ENCODE measurements at places on chromosomes 7 and 10. TPM values are rescaled to one million over a fixed set of nuclear protein-coding genes. Genes with fewer than 3 reads are reported as not detected.

Gene GNGT1
- total RNA-seq, result not detected

Gene CDC14C
- total RNA-seq, result not detected

Gene PDE6C
- total RNA-seq, result not detected

Gene HOXA5
- 0.97 TPM for total RNA-seq

Gene ASIC3
- 5.2 TPM for total RNA-seq

Gene PLEKHS1
- total RNA-seq, result 0.15 TPM

Gene PTF1A
- total RNA-seq, result not detected

Gene SCIN
- 1.8 TPM for total RNA-seq

Gene HYAL4
- total RNA-seq, result 0.20 TPM

- no peak overlapping the region for H3K27ac ChIP-seq
- no peak for DNase-seq
- H3K27me3 ChIP-seq, result no peaks in the 10 kb centered on the region
- H3K4me3 ChIP-seq, result no peak overlapping the region
- no peaks in the 10 kb centered on the region for H3K36me3 ChIP-seq
These were observed 120.8 kb downstream of the NRCAM start for GRCh38 chr7:108335269-108335918.

- DNase-seq, result no peak
- H3K27ac ChIP-seq, result no peak overlapping the region
- no peaks in the 10 kb centered on the region for H3K36me3 ChIP-seq
- no peaks in the 10 kb centered on the region for H3K27me3 ChIP-seq
These were observed 41.1 kb downstream of the RASGEF1A start for GRCh38 chr10:43225787-43226153.

DNA sequence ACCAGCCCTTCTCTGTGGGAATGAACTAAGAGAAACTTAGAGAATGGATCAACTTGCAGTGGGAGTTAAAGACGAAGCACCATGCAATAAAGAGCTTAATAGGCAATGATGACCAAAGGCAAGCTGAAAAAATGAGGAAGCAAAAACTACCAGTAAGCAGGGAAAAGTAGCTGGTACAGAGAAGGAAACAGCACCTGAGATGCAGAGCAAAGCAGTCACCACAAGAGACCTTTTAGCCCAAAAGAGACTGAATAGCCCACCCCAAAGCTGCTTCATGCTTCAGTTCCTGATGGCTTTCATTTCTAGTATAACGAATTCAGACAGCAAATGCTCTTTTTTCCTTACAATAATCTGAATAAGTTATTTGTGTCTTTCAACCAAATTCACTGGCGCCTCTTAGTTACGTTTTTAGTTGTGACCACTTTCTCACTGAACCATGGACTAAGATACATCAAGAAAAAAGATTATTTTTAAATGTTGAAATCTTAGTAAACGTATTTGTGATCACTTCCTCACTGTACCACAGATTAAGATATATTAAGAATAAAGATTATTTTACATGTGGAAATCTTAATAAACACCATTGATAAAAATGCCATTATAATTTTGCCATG is 76.0 kb downstream of the USP6NL start:
- peaks cover 4% of the 10 kb centered on the region for H3K4me1 ChIP-seq
- H3K36me3 ChIP-seq, result no peaks in the 10 kb centered on the region
- no peaks in the 10 kb centered on the region for H3K27me3 ChIP-seq
- H3K4me3 ChIP-seq, result no peak overlapping the region
- H3K27ac ChIP-seq, result no peak overlapping the region

DNA sequence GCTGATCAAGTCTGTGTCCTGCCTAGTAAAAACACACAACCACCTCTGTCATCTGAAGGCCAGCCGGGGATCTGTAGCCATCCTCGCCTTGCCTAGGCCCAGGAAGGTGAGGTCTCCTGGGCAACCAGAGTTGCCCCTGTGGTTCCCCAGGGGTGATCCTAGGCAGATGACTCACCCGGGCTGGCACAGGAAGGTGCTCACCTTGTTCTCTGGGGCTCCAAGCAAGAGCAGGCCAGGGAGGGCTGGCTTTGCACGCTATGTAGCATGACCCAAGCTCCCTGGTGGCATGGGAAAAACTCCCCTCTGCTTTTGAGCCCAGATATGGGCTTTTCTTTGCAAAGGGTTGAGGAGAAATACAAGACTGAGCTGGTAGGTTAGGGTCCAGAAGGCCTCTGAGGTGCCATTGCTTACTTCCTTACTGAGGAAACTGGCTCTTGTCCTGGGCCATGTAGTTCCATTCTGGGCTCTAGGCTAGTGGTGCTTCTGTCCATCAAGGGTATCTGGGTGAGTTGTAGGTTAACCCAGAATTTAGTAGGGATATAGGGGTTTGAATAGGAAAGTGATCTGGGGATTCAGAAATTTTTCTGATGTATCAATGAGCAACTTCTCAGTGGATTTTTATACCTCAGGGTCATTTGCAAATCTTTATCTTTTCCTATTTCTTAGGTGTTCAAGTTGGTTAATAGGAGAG is 112.0 kb downstream of the NT5C2 start:
- no peaks in the 10 kb centered on the region for H3K36me3 ChIP-seq
- H3K4me3 ChIP-seq, result no peak overlapping the region

GRCh38 chr7:140544388-140544826 is 65.1 kb upstream of the MKRN1 start:
- H3K4me1 ChIP-seq, result peaks cover 12% of the 10 kb centered on the region
- no peaks in the 10 kb centered on the region for H3K36me3 ChIP-seq
- no peak overlapping the region for H3K27ac ChIP-seq
- no peak overlapping the region for H3K4me3 ChIP-seq
- DNase-seq, result no peak

GRCh38 chr7:149546331-149546730 is 48.7 kb upstream of the ZNF746 start:
- no peak for DNase-seq
- H3K27me3 ChIP-seq, result no peaks in the 10 kb centered on the region
- H3K4me1 ChIP-seq, result no peaks in the 10 kb centered on the region
- H3K36me3 ChIP-seq, result no peaks in the 10 kb centered on the region

DNA sequence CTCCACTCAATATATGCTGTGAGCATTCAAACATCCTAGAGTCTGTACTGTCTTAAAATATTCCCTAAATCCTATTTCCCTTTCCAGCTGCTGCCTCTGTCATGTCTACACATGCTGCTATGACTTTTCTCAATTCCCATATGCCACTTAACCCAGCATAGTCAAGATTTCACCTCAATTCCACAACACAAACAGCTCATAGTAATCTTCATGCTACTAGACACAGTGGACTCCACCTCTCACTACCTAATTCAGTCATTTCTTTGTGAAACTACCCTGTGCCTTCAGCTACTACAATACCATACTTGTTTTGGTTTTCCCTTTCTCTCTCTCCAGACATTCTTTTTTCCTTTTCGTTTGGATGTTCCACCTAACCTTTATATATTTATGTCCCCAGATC is 45.5 kb downstream of the GSAP start:
- no peaks in the 10 kb centered on the region for H3K4me1 ChIP-seq
- H3K27ac ChIP-seq, result no peak overlapping the region
- no peak for DNase-seq
- H3K4me3 ChIP-seq, result no peak overlapping the region

DNA sequence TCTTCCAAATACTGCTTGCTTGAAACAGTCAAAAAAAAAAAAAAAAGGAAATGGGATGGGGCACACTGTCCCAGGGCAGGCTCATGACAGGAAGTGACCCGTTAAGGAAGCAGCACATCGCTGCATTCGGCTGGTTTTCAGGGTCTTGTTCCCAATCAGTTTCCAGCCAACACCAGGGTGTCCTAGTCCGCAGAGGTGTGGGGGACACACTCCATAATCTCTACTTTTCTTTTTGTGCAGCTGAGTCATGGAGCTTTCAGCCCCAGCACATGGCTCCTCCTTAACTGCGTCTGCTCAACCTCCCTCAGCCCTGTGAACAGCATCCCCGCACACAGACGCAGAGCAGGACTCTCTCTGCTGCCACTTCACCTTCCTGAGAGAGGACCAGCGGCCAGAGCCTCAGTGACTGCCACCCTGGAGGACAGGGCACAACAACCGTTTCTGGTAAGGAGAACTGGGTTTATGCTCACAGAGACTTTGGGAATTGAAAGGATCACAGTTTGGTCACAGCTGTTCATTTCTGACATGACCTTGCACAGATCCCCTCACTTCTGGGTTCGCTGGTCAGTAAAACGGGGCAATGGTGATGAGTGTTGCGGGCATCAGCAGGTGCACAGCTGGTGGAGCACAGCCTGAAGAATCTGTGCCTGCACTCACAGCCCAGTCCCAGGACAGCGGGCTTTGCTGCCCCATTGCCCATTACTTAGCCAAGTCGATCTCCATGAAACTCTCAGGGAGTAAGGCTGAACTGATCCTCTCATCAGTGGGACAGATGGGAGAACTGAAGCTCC is at the start of gene GIMAP5:
GIMAP5 (plus strand) TSS at position 154 of the 791 bp plus-strand sequence. CDS start 3,467 bp downstream, outside the sequence.
- no peak within 1 kb of the TSS for H3K27ac ChIP-seq
- no peak for DNase-seq
- no peaks in the 10 kb centered on the region for H3K27me3 ChIP-seq
- H3K4me3 ChIP-seq, result peak within 1 kb of the TSS; percentile 27
- no peaks in the 10 kb centered on the region for H3K4me1 ChIP-seq

DNA sequence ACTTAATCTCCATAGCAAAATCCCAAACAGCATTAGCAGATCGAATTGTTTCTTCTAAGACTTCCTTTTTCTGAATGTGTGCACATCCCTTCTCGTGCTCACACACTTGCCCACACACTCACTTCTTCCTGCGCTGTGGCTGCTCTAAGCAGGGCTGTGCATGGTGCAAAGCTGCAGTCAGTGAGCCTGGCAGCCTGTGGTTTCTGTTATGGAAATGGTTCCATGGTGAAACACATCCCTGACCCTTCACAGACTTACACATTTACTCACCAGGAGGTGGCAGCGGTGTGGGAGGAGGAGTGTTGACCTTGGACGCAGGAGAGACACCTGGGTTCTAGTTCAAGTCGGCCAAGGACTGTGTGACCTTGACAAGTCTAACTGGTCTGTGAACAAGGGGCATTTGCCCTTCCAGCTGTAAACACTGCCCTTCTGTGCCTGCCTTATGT is 24.9 kb downstream of the MTURN start:
- H3K36me3 ChIP-seq, result no peaks in the 10 kb centered on the region
- H3K4me1 ChIP-seq, result peaks cover 8% of the 10 kb centered on the region
- no peaks in the 10 kb centered on the region for H3K27me3 ChIP-seq
- H3K4me3 ChIP-seq, result no peak overlapping the region
- no peak overlapping the region for H3K27ac ChIP-seq

DNA sequence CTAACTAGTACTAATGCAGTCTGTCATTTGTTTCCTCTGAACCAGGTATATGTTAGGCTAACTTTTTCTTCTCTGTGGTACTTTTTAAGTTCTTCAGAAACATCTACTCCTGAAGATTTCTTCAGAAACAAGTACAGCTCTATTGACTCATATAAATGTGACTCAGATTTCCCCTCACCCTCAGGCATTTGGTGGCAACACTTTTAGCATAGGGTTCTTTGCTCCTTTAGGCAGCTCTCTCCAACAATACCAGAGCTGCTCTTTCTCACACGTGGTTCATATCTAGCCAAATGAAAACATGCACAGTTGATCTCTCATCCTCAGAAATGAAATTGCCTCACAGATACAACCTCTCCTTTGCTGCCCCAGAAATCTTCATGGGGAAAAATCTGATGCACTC is 939.8 kb downstream of the SORCS1 start:
- DNase-seq, result no peak
- no peak overlapping the region for H3K4me3 ChIP-seq
- H3K36me3 ChIP-seq, result no peaks in the 10 kb centered on the region
- H3K4me1 ChIP-seq, result no peaks in the 10 kb centered on the region

DNA sequence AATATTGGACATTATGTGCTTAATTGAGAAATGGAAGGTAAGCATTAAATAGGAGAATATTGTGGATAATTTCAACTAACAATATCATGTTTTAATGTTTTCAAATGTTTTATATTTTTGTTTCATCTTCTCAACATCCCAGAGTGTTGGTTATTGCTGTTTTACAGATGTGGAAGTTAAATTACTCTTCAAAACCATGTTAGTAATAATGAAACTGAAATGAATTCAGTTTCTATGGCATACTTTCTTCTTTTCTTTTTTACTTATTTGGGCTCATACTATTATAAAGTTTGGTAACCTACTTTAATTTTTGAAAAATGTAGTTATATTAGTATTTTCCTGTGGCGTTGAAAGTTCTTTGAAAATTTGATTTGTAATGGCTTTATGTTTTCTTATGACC is 4.2 kb downstream of the GLRX3 start:
- no peak overlapping the region for H3K4me3 ChIP-seq
- no peak overlapping the region for H3K27ac ChIP-seq
- peaks cover 18% of the 10 kb centered on the region for H3K4me1 ChIP-seq

GRCh38 chr7:67392596-67393438 is 396.2 kb downstream of the TYW1 start:
- H3K27ac ChIP-seq, result no peak overlapping the region
- DNase-seq, result no peak
- H3K27me3 ChIP-seq, result no peaks in the 10 kb centered on the region
- no peaks in the 10 kb centered on the region for H3K4me1 ChIP-seq

GRCh38 chr7:136359333-136359903 is 382.3 kb upstream of the MTPN start:
- H3K27me3 ChIP-seq, result no peaks in the 10 kb centered on the region
- no peak for DNase-seq
- H3K27ac ChIP-seq, result no peak overlapping the region
- H3K4me3 ChIP-seq, result no peak overlapping the region
- H3K36me3 ChIP-seq, result no peaks in the 10 kb centered on the region
- no peaks in the 10 kb centered on the region for H3K4me1 ChIP-seq
